Esophagus squamous epithelium (tissue), 5 donors: ENCODE measurements at places on chromosomes 2 and 18.

GRCh38 chr2:42957109-42957860 lies 164.9 kb upstream of the HAAO start:
- DNase-seq, result no peak

DNA sequence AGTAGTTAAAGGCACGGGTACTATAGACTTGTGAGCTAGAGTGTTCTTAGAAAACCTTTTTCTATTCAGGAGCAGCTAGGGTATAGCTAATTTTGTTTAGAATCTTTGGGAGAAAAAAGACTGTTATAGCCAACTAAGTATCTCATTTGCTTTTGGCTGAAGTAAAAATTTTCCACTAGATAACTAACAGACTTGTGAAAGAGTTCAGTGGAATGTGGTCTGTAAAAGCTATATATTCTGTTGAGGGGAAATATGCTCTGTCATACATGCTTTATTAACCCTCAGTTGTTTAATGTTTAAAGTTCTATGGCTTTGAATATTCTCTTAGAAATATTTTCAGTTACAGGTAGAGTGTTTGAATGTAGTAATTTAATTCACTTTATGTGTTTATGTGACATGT lies 49.7 kb downstream of the RIF1 start:
- DNase-seq, result no peak

DNA sequence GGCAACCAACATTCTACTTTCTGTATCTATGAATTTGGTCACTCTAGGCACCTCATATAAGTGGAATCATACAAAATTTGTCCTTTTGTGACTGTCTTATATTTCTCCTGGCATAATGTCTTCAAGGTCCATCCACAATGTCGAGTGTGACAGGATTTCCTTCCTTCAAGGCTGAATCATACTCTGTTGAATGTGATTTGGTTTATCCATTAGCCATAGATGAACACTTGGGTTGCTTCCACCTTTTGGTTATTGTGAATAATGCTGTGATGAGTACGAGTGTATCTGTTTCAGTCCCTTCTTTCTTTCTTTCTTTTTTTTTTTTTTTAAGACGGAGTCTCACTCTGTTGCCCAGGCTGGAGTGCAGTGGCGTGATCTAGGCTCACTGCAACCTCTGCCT lies 311.3 kb downstream of the TGIF1 start:
- DNase-seq, result no peak

GRCh38 chr2:71736986-71737385 lies 283.6 kb downstream of the DYSF start:
- no peak for DNase-seq

DNA sequence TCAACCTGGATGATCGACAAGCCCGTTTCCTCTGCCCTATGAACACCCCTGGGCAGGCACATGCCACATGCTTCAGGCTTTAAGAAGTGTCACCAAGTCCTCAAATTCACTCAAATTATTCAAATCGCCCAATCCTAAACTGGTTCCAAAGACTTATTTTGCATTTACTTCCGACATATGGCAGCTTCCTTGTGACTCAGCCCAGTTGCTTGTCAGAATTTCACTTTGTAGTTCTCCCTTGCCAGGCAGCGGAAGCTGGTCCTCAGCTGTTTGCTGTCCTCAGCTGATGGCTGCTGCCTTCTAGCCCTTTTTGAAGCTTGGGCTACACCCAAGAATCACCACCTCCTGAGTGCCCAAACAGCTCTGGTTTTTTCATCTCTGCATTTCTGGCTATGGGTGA lies 105.4 kb upstream of the LMAN1 start:
- DNase-seq, result no peak

DNA sequence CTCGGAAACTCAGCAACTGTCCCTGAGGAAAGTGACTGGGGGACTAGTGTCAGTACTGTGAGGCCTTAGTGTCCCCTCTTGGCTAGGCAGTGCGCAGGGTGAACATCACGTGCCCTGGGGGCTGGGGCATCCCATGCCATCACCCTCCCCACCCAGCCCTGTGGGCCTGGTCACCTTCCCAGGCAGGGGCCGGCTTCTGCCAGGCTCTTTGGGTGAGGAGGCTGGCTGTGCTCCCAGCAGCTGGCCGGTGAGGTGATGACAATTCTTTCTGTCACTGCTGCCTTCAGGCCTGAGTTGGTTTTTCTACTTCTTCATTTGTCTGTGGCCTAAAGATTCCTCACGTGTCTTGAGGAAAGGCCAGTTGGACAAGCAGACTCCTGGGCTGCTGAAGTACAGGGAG lies 180.8 kb downstream of the KLHL29 start:
- no peak for DNase-seq

- DNase-seq, result no peak
Measured at GRCh38 chr2:159555651-159556392, 60.5 kb downstream of the BAZ2B start.

GRCh38 chr2:73651591-73652230 lies 9.5 kb upstream of the NAT8 start:
- DNase-seq, result no peak

- no peak for DNase-seq
Measured at GRCh38 chr2:145846982-145847381, 1327.1 kb upstream of the ZEB2 start.

GRCh38 chr18:71020342-71021029 lies 731.6 kb downstream of the SOCS6 start:
- DNase-seq, result no peak

- no peak for DNase-seq
Measured at GRCh38 chr2:136502660-136503059, 262.7 kb upstream of the THSD7B start.

GRCh38 chr18:50633992-50634391 lies 74.1 kb downstream of the MAPK4 start:
- no peak for DNase-seq

DNA sequence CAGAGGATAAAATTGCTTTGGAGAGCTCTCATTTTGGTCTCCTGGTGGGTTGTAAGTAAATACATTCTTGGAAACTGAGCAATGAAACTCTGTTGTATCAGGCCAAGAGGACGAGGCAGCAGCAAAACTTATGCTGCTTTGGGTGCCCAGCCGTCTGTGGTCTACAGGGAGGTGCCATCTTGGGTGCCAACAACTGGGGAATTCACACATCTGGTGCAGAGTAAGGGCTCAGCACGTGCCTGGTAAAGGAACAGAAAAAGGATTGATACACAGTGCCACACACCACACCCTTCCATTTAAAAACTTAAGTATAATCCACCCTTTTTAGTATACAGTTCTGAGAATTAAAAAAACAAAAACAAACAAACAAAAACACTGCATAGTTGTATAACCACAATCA lies 221.9 kb downstream of the TSN start:
- DNase-seq, result no peak

DNA sequence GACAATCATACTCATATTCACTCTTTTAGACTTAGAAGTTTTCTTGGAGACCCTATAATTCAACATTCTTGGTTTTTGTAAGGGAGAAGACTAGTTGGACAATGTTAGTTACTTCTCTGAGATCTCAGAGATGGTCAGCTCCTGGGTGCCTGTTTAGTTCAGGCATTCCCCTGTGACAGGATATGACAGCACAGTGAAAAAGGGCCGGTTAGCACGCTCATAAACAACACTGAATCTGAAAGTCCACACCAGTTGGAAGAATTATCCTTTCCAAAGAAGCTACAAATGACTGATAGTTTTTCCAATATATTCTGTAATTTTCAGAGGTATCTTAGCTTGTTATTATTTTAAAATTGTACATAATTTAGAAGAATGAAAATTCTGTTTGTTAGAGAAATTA lies 75.7 kb downstream of the ADAM23 start:
- DNase-seq, result no peak

DNA sequence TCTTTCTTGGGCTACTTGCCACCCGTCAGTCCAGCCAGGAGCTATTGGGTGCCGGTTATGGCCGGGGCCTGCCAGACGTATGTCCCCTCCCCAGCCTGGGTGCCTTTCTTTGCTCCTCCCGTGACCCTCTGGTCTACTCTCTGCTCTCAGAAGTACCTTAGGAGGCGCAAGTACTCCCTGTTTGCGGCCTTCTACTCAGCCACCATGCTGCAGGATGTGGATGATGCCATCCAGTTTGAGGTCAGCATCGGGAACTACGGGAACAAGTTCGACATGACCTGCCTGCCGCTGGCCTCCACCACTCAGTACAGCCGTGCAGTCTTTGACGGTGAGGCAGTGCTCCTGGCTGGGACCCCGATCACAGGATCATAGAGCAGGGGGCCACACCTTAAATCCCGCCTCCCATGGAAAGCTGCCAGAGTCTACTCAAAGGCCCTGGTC lies 99.5 kb downstream of the DYSF start:
- DNase-seq, result no peak

GRCh38 chr2:172461591-172462372 lies 34.4 kb downstream of the ITGA6 start:
- no peak for DNase-seq

GRCh38 chr2:99492721-99493120 lies 2.9 kb upstream of the REV1 start:
- DNase-seq, result no peak

DNA sequence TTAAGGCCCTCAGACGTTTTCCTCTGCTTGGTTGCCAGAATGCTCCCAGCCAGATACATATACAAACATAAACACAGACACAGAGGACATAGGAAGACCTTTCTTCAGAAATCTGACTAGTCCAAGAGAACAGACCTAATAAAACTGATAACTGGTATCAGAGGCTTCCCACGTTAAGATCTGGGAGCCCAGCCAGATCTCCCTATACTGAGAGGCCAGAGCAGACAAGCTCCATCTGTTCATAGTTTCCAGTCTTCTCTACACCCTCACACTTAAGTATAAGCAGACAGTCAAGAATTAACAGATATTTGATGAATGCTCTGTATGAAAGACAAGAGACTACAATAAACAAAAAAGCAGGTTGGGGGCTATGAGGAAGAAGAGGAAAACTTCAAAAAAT lies 240.5 kb upstream of the CHAC2 start:
- DNase-seq, result no peak

GRCh38 chr2:24932715-24933114 lies 12.7 kb upstream of the ADCY3 start:
- DNase-seq, result no peak

GRCh38 chr18:3528231-3528630 lies 78.3 kb downstream of the TGIF1 start:
- DNase-seq, result no peak

DNA sequence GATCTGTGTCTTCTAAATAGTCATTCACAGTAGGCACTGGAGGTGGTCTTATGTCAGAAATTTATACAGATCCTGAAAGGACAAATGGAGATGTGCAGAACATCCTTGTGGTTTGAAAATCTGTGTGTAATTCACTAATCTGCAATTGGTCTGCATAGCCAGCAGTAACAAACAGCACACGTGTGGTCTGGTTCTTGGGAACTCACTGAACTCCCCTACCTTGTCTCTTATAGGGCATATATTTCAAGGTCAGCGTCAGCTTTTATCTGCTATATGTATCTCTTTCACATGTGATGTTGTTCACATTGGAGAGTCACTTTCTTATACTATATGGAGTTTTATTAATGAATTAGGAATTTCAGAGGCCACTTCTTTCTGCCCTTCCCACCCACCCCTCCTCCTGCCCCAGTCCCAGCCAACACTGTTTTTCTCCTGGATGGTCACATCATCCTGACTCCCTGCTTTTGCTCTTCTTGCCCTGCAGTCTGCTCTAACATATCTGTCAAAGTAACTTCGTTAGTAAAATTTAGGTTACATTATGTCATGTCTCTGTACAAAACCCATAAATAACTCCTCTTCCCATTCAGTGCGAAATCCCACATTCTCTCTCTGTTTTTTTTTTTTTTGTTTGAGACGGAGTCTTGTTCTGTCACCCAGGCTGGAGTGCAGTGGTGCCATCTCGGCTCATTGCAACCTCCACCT lies 35.4 kb upstream of the CABYR start:
- no peak for DNase-seq

GRCh38 chr2:240237609-240238174 lies 97.2 kb upstream of the OTOS start:
- DNase-seq, result no peak

- DNase-seq, result no peak
Measured at GRCh38 chr2:195338856-195339255, 318.2 kb upstream of the SLC39A10 start.

GRCh38 chr18:79476031-79476917 lies 80.5 kb downstream of the NFATC1 start:
- DNase-seq, result no peak
